ENCODE measurements at places on chromosomes 4 and X.

DNA sequence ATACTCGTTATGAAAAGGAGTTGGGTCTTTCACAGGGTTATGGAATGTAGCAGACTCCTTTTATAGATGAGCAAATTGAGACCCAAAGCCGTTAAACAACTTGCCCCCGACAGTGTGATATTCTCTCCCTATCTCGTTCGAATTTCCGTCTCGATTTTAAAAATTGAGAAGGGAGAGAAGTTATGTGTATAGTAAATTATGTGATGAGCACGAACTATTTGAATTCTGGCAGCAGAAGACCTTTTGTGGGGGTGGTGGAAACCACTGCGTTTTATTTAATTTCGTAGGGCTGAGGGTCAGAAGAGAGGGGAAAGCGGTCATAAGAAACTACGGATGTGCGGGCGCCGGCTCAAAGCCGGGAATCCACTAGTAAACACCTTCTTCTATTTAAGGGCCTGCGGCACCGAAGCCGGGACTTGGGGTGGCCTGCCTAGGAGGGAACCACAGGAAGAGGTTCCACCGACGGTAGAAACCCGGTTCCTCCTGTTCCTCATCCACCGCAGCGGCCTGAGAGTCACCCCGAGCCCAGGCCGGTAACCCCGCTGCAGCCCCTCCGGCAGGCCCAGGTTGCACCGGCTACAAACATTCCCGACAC, 1.5 kb upstream of the DDX3X start:
- DNase-seq, result no peak

DNA sequence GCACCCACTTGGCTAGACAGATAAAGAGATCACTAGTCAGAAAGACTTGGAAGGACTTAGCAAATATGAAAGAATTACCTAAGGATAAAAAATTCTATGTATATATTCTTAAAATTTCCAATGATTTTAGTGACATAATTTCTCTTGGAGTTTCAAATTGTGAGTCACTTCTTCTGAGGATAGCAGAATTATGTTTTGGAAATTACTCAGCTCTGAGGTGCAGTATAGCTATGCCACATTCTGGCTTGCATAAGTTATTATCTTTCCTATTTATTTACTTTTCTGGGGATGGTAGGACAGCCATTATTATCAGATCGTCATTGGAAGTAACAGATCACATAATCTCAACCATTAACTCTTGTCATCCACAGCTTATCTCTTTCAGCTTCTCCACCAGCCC, 853.5 kb downstream of the TRIML1 start:
- DNase-seq, result no peak

GRCh38 chrX:129108936-129109335, 414.4 kb downstream of the SMARCA1 start:
- DNase-seq, result peak; percentile 32

- no peak for DNase-seq
These were observed 22.2 kb downstream of the CENPC start for GRCh38 chr4:67522851-67523671.

- no peak for DNase-seq
These were observed 36.4 kb downstream of the TMEM131L start for GRCh38 chr4:153502584-153502983.

DNA sequence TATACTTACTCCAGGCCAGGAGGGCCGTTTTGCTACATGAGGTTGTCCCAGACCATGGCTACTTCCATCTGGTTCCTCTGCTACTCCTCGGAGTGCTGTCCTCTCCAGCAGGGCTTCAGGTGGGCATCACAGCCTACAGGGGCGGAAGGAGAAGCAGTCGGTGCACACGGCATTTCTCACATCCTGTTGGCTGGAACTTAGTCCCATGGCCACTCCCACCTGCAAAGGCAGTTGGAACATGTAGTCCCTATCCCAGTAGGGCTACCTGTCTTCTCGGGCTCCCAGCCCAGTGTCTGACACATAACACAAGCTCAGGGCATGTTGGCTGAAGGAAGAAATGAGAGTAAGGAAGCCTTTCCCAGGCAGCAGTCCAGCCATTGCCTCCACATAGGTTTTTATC, 7.7 kb upstream of the STK32B start:
- DNase-seq, result no peak

GRCh38 chr4:143482840-143483239, 30.7 kb upstream of the SMARCA5 start:
- DNase-seq, result peak; percentile 48
